KG1 (cell line): ENCODE measurements at places on chromosomes 1 and 21.

DNA sequence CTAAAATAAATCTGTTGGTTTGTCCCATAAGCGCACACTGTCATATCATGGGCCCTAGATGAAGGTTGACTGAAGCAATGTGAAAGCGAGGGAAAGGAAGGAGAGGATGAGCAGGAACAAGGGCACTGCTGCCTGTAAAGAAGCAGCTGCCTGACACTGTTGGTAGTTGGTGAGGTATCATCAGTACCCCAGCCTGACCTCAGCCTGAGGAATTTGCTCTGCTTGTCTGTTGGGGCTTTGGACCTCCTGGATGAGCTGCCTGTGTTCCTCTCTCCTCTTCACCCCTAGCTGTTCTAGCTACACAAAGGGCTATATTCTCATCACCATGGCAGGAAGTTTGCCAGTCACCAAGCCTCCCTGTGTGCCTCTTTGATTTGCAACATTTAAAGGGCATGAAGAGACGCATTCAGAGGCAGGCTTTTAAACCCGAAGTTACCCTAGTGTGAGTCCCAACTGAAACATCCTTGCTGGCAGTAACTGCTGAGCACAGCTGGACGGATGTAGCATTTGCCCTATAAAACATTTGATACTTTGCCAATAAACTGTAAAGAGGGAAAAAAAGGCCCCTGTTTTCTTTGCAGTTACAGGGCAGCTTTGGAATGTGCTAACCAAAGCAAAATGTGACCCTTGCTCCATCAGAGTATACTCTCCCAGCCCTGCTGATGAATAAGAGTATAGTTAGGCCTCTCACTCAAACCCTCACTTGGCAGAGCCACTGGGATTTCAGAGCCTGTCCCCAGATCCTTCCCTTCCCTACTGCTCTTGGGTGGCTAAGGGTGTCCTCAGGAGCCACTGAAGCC, 22.2 kb upstream of the SPATA6 start:
- DNase-seq: no peak

DNA sequence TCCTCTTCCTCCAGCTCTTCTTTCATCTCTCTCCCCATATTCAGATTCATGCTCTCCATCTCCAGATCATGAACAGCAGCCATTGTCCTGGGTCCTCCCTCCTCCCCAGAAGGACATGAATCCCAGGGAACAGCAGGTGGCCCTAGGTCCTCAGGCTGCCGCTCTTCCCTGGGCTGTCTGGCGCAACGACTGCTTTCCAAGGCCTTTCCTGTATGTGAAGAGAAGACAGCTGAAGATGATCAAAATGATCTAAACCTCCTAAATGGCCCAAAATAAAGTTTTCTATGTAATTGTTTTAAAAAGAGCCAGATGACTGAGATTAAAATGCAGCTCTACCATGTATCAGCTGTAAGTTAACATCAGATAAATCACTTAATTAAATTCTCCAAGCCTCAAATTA, 22.5 kb downstream of the RHBDL2 start:
- no peak for DNase-seq

GRCh38 chr1:244980605-244981004, 116.3 kb upstream of the HNRNPU start:
- no peak for DNase-seq

GRCh38 chr1:71944006-71944405, 338.3 kb downstream of the NEGR1 start:
- DNase-seq: no peak
